Activated effector memory CD4-positive, alpha-beta T cell treated with anti-CD3 and anti-CD28 coated beads, Interleukin-2, amount 50 U/mL, for 16 hours (primary cell): ENCODE measurements at places on chromosomes 13 and 19.

- DNase-seq, result peak; percentile 52
Observed at GRCh38 chr13:113647351-113648215, 10.4 kb downstream of the ATP4B start.

GRCh38 chr19:8120636-8121480 lies 28.5 kb downstream of the FBN3 start:
- no peak for DNase-seq

DNA sequence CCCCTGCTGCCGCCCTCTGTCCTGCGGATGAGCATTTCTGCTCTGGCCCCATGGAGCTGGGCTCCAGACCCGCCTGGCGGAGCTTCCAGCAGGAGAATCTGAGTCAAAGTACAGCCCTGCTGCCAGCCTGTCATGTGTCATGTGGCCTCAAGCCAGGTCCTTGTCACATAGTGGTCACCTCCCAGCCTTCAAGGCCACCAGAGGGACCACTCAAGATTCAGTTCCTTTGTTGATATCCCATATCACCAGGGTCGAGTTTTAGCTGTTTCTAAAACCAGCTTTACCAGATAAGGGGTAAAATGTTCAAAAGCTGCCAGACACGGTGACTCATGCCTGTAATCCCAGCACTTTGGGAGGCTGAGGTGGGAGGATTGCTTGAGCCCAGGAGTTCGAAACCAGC lies 13.4 kb downstream of the THOP1 start:
- no peak for DNase-seq

DNA sequence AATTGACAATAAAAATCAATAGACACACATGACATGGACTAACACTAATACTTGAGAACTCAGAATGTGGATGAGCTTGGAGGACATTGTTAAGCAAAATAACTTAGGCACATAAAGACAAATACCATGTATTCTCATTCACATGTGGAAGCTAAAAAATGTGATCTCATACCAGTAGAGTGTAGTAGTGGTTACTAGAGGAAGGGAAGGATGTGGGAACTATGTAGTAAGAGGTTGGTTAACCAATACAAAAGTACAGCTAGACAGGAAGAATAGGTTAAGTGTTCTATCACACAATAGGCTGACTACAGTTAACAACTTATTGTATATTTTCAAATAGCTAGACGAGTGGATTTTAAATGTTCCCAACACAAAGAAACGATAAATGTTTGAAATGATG lies 415.8 kb upstream of the KLF12 start:
- DNase-seq, result no peak

GRCh38 chr13:100297413-100297812 lies 208.5 kb downstream of the PCCA start:
- DNase-seq, result no peak

DNA sequence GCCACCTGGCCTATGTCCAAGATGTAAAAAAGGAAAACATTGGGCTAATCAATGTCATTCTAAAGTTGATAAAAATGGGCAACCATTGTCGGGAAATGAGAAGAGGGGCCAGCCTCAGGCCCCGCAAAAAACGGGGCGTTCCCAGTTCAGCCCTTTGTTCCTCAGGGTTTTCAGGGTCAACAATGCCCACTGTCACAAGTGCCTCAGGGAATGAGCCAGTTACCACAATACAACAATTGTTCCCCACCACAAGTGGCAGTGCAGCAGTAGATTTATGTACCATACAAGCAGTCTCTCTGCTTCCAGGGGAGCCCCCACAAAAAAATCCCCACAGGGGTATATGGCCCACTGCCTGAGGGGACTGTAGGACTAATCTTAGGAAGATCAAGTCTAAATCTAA lies 112.5 kb downstream of the ZNF486 start:
- no peak for DNase-seq

DNA sequence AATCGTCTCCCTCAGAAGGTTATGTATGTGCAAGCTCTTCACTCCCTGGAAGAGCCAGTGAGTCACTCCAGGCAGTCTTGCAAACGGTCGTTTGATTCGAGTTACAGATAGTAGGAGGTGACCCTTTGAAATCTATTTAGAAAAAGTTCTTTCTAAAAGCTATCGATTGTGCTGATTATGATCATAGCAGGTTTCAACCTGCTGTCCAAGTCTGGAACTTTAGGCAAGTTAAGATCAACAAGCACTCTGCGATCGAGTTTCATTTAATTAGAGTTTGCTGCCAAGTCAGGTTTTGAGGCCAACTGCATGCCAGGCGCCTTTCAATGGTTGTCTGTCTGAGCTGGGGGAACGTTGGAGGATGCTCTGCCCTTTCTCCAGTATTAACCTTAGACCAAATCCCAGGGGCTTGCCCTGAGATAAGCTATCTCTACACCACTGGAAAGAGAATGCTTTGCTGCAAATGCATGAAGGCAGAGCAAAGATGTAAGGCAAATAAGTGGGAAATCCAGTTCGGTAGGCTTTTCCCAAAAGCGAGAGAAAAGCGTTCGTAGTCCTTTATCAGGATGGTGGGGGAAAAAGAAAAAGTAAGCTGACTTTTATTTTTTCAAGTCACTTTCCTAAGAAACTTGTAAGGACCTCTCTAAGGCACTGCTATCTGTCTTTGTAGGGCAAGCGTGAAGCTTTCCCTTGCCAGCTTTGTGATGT lies 287.5 kb downstream of the ATP8A2 start:
- DNase-seq, result no peak

DNA sequence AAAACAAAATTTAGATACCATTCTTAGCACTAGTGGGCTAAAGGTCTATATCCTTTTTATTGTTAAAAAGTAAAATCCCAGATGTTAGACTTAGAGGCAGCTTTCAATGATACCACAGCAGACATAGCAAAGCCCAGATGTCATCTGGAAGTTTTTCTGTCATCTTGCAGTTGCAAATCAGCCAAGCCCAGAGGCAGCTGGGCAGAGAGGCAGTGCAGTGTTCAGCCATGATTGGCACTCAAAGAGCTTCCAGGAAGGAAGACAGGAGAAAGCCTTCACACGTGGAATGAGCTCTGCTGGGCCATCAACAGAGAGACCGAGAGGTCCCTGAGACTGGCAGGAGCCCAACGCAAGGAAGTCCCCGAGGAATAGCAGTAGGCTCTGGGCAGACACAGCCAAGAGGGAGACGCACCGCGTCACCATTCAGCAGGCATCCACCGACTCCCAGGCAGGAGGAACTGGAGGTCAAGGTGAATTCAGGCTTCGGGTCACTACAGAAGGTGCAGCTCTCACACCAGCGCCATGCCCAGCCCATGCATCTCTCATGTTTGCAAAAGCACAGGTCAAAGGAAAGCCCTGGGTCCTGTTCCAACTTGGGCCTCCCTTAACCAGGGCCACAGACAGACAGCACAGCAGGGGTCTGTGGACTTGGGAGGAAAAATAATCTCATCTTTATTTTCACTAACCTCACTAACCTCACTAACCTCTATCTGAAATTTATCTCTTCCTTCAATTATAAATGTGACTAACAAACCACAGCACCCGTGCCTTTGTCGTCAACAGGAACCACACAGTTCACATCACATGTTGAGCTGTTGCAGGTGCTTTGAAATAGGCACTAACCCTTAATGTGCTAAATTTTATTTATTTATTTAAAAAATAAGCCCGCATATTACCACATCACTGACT lies 54.9 kb downstream of the TUBGCP3 start:
- DNase-seq, result no peak

GRCh38 chr19:54388802-54389139 lies 24.0 kb upstream of the LAIR1 start:
- no peak for DNase-seq

DNA sequence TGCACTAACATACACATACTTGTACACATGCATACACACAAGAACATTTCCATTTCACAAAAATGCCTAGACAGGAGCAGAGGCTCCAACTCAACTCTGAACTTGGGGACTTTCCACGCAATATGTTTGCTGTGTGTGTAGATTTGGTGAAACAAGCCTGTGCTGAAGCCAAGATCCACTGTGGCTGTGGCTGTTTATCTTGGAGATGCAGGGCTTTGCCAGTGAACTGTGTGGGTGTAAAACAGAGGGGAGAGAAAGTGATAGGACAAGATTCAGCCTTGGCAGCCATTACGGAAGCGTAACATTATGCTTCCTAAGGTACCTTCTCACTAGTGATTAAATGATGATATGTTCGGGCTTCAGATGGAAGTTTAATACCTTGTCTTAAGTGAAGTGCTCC lies 73.2 kb upstream of the MBNL2 start:
- DNase-seq, result no peak

DNA sequence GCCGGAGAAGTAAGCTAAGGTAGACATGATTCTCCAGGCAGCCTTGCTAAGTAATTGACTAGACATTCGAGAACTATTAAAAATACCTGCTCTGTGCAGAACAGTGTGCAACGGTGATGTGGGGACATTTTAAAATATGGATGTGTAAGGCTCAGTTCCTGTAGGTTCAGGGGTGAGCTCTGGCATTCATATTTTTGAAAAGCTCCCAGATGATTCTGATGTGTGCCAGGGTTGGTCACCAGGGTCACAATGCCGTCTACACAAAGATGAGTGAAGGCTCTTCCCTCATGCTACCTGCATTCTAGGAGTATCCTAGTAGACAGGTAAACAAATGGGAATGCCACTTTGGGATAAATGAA lies 702 bp upstream of the EPSTI1 start:
- no peak for DNase-seq

GRCh38 chr19:53908106-53908934 lies 758 bp upstream of the CACNG7 start:
- peak; percentile 78 for DNase-seq
